Epithelial cell of proximal tubule (primary cell): ENCODE measurements at places on chromosomes 12 and 14.

DNA sequence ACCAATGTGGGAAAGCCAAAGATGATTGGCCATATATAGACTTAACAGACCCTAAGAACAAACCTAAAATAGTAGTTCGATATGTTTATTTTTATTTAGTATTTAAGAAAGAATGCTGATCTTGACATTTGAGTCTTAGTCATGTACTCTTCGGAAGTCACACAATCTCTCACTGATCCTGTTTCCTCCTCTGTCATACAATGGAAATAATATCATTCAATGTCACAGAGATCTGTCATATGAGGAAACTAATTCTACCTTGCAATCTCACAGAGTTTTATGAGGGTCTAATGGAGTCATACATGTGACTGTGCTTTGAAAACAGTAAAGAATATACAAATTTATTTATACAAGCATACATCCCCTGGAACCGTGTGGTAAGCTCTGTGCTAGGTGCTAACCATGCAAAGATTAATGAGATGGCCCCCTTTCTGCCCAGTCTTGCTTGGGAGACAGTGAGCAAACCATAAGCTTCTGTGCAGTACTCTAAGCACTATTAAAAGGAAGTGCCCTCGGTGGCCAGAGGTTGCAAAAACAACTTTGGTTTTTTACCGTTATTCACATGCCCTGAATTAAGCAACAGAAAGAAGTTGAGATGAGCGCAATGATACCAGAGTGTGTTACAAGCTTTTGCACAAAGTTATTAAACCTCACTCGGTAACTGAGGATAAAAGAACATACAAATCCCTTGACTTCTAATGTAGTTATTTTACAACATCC, 1.7 kb upstream of the LIN7A start:
- no peak for DNase-seq

- no peak for DNase-seq
These were observed 4.5 kb upstream of the GOLGA5 start for GRCh38 chr14:92789457-92790089.

DNA sequence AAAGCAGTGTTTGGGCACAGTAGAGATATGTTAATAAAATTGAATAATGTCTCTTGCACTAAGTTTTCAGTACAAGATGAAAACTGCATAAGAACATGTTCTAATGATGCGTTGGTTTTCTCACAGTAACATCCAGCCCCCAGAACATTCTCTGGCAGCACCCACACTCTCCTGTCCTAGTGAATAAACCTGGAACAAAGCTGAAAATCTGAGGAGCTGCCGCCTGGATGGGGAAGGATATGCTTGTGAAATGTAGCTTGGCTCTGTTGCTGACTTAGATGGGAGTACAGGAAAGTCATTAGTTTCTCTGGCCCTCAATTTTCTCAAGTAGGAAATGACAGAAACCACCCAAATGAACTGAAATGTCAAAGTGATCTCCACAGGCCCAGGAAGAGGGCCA, 323.8 kb downstream of the APAF1 start:
- no peak for DNase-seq

- DNase-seq: no peak
These were observed 25.9 kb upstream of the PAPLN start for GRCh38 chr14:73211251-73212040.

DNA sequence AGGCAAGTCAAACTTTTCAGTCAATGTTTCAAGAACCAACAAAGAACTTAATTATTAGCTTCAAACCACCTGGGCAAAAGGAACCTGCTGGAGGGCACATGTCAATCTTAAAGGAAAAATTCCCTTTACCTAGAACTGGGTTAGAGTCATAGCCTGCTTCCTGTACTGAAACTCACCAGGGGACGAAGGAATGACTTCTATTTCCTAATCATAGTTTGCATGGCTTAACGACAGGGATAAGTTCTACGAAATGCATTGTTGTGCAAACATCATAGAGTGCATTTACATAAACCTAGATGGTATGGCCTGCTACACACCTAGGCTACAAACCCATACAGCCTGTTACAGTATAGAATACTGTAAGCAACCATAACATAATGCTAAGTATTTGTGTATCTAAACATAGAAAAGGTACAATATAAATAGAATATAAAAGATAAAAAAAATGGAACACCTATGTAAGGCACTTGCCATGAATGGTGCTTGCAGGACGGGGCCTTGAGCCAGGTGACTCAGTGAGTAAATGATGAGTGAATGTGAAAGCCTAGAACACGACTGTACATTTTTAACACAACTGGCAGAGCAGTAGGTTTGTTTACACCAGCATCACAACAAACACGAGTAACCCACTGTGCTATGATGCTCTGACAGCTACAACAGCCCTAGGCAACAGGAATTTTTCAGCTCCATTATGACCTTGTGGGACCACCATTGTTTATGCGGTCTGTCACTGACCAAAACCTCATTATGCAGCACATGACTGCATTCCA, 234.9 kb upstream of the CAND1 start:
- DNase-seq: peak; percentile 54

DNA sequence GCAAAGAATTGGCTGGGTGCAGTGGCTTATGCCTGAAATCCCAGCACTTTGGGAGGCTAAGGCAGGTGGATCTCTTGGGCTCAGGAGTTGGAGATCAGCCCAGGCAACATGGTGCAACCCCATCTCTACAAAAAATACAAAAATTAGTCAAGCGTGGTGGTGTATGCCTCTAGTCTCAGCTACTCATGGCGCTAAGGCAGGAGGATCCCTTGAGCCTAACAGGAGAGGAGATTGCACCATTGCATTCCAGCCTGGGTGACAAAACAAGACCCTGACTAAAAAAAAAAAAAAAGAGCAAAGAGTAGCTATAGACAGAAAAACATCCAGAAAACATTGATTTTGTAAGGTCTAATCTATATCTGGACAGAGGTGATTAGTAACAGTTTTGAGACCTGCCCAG, 25.0 kb downstream of the KIF21A start:
- peak; percentile 66 for DNase-seq

GRCh38 chr12:9064815-9065606, 50.7 kb downstream of the A2M start:
- DNase-seq: no peak

- no peak for DNase-seq
These were observed 1.0 kb downstream of the SH2B3 start for GRCh38 chr12:111406474-111407376.

DNA sequence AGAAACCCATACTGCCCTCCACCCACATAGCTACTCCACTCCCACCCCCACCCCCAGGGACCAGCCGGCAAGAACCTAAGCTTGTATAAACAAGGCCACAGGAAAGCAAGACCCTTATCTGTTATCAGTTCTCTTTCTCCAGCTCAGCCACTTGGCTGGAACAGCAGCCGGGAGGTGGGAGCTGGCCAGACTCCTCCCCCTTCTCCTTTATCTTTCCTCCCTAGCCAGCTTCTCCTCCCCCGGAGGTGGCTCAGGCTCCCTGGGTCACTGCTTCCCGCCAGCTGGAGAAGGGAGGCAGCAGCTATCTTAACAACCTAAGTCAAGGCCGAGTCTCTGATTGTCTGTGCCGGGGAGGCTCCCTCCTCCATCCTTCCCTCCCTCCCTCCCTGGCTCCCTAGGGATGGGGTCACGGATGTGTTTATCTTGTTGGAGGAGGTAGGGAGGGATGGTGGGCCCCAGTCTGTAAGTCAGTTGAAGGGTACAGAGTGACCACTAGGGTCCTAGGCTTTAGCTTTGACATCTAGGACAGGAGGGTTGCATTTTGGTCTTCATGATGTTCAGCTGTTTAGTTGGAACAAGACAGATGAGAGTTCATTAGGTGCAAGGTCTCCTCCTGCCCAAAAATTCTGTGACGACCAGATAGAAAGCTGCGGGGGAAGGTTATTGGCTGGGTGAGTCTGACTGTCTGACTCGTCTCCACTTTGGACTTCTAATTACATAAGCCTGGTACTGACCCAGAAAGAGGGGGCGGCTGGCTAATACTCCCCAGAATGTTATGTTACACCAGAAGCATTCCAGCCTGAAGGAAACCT, 29.7 kb downstream of the ZFP36L1 start:
- DNase-seq: no peak

DNA sequence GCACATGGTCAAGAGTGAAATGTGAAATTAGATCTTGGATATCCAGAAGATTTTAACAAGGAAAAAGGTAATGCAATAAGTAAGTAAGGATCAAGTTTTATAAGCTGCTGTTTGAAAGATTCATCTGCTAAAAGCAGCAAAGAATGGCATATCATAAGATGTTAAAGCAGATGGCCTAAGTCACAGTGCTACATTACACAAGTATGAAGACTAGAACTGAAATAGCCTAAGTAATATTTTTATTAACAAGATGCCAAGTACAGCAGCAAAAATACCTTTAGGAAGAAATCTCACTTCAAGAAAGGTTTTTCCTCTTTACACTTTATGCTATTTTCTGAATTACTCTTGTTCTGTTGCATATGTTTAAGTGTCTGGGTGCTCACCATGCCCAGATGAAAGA, 414.1 kb downstream of the MDGA2 start:
- no peak for DNase-seq

DNA sequence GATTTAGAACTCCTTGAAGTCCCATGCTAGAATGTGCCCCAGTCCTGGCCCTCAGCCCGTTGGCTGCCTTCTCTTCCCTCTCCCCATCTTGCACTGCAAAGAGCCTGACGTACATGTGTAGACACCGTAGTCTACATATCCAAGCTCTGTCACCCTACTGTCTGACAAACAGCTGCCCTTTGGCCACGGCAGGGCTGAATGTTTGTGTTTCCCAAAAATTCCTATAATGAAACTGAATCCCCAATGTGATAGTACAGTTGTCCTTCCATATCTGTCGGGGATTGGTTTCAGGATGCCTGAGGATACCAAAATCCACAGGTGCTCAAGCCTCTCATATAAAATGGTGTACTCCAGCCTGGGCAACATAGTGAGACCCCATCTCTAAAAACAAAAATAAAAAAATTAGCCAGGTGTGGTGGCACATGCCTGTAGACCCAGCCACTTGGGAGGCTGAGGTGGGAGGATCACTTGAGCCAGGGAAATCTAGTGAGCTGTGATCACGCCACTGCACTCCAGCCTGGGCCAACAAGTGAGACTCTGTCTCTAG, 12.3 kb upstream of the TFCP2 start:
- no peak for DNase-seq

- no peak for DNase-seq
These were observed 56.5 kb downstream of the PRIMA1 start for GRCh38 chr14:93731753-93732152.

DNA sequence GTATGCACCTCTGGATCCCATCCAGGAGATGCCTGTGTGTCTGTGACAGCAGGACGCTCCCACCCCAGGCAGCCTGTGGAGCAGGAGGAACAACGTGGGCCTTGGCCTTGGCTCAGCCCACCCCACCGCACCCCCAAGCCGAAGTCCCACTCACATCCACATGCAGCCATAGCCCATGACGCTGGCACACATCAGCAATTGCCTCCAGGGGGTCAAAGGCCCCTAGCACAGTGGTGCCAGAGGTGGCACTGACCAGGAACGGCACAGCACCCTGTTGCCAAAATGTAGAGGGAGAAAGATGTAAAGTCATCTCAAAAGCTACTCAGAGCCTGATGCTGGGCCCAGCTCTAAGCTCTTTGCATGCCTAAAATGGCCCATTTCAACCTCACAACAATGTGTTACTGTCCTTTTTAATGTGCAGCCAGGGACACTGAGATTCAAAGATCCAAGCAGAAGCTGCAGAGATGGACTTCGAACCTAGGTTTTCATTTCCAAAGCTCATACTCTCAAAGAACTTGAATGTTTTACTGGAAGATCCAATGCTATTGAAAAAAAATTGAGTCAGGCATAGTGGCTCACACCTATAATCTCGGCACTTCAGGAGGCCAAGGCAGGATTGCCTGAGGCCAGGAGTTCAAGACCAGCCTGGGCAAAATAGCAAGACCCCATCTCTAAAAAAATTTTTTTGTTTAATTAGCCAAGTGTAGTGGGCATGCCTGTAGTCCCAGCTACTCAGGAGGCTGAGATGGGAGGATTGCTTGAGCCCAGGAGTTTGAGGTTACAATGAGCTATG, 19.2 kb upstream of the ZNF740 start:
- DNase-seq: no peak

DNA sequence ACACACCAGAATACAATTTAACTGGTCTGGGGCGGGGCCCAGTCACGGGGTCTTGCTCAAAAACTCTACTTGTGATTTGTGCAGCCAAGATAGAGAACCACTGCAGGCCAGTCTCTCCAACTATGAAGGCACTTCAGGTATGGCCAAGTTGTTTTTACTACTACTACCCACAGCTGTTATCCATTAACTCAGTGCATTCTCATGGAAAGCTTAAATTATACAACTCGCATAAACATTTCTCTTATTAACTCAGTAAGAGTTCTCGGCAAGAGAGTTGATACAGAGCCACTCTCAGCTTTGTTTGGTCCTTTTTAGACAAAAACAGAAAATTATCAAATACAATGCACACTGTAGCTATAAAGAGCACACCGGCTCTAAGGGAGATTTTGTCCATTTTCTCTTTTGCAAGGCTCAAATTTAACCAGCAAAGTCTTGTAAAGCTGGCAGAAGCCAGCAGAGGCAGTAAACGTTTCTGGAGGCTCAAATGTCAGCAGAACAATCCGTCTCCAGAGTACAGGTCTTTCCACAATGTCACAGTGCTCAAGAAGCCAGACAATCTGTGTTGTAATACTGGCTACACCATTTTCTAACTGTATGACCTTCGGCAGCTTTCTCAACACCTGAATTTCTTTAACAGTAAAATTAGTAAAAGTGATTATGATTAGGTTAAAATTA, 85.9 kb downstream of the PTGER2 start:
- peak; percentile 93 for DNase-seq

DNA sequence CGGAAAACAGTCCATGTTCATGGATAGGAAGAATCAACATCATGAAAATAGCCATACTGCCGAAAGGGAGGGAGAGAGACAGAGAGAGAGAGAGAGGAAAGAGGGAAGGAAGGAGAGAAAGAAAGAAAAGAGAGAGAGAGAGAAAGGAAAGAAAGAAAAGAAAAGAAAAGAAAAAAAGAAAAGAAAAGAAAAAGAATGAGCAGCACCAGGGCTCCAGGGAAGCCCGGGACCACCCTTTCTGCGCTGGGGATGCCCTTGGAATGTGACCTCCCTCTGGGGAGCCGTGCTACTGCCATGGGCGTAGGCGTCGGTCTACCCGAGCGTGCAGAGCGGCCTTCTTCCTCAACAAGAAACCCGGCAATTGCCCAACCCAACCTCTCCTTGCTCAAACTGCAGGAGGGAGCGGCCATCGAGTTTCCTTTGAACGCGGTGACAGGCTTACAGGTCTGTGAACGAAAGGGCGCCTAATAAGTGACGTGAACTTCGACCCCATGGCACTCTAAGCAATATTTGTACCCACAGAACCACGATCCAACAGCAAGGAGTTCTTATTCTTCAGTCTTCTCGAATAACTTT, 16.9 kb downstream of the OR6S1 start:
- peak; percentile 51 for DNase-seq

GRCh38 chr12:2697057-2697800, 97.5 kb upstream of the FKBP4 start:
- no peak for DNase-seq

GRCh38 chr14:76236172-76237130, 84.7 kb downstream of the GPATCH2L start:
- no peak for DNase-seq

GRCh38 chr12:60194678-60195077, 598.8 kb downstream of the SLC16A7 start:
- no peak for DNase-seq

GRCh38 chr12:4012073-4012472, 138.9 kb upstream of the PARP11 start:
- no peak for DNase-seq
